ENCODE measurements at places on chromosomes 7 and 10. TPM values are rescaled to one million over a fixed set of nuclear protein-coding genes. Genes with fewer than 3 reads are reported as not detected.
A peak's percentile ranks its signal among the peaks of the same experiment; 100 is the strongest.

- DNase-seq, result no peak
These were observed 24.6 kb downstream of the ABRAXAS2 start for GRCh38 chr10:124826262-124826661.

DNA sequence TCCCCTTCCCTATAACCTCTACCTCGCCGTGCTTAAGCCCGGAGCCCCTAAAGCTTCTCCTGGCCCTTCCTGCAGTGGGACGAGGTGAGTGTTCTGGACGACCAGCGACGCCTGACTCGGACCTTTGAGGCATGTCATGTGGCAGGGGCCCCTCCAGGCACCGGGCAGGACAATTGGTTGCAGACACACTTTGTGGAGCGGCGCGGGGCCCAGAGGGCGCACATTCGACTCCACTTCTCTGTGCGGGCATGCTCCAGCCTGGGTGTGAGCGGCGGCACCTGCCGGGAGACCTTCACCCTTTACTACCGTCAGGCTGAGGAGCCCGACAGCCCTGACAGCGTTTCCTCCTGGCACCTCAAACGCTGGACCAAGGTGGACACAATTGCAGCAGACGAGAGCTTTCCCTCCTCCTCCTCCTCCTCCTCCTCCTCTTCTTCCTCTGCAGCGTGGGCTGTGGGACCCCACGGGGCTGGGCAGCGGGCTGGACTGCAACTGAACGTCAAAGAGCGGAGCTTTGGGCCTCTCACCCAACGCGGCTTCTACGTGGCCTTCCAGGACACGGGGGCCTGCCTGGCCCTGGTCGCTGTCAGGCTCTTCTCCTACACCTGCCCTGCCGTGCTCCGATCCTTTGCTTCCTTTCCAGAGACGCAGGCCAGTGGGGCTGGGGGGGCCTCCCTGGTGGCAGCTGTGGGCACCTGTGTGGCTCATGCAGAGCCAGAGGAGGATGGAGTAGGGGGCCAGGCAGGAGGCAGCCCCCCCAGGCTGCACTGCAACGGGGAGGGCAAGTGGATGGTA lies 9.2 kb downstream of the EPHB6 start:
- no peak for DNase-seq

DNA sequence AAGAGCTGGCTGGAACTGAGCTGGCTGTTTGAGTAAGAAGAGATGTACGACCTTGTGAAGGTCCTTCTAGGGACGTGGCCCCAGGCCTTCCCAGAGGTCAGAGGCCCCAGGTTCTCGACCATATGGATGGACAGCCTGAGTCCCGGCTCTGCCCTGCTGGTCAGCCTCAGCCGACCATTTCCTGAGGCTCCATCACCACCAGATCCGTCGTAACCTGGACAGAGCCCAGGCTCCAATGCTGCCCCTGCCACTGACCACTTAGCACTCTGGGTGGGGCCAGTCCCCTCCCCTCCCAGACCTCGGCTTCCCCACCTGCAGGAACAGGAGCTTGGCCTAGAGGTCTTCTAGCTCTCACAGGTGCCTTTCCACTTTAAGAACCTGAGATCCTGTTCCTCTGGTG lies 10.6 kb upstream of the INMT start:
- no peak for DNase-seq

GRCh38 chr7:44891372-44891771 lies 6.0 kb upstream of the PURB start:
- no peak for DNase-seq

DNA sequence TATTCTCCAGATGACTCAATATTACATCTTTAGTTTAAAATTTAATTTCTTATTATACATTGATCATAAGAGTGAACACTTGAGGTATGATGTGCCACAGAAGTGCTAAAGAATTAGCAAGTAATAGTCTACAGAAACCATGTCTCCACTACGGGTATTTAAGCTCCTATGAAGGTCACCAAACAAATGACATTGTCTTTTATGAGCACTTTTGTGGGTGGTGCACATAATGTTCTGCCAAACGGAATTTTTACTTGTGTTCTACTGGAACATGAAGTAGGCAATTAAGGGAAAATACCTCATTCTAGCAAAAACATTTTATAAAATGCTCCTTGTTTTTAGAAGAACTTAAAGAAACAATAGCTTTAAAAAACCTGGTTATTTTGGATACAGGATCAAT lies 27.4 kb upstream of the CUBN start:
- no peak for DNase-seq

Gene SPAM1
- total RNA-seq, result not detected

DNA sequence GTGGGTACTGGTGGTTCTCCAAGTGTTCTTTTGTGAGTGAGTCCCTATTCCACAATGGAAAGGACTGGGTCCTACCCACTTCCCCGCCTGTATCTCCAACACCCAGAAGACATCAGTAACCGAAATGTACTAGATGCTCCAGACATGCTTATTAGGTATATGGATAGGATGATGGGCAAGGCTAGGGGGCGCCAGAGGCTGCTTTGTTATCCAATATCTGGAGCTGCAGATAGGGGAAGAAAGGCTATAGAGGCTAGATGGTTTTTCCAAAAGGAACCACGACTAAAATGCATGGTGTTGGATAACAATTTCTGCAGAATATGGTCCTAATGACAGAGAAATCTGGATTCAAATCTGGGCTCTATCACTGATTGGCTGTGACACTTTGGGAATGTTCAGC lies 56.2 kb upstream of the TM9SF3 start:
- peak; percentile 23 for DNase-seq

- DNase-seq, result peak; percentile 50
These were observed 268.9 kb downstream of the ADK start for GRCh38 chr10:74419958-74420375.

GRCh38 chr10:114623661-114624294 lies 34.3 kb downstream of the ABLIM1 start:
- DNase-seq, result peak; percentile 85

- no peak for DNase-seq
These were observed 40.2 kb downstream of the FRMPD2 start for GRCh38 chr10:48234295-48234694.

Gene DLX5
- 1.3 TPM for total RNA-seq

Gene LRRC18
- 0.70 TPM for total RNA-seq

Gene IDI2
- total RNA-seq, result not detected

- DNase-seq, result no peak
These were observed 204.7 kb upstream of the ZNF32 start for GRCh38 chr10:43853369-43853768.

GRCh38 chr7:63900394-63901203 lies 98.0 kb upstream of the ZNF722 start:
- DNase-seq, result peak; percentile 5

DNA sequence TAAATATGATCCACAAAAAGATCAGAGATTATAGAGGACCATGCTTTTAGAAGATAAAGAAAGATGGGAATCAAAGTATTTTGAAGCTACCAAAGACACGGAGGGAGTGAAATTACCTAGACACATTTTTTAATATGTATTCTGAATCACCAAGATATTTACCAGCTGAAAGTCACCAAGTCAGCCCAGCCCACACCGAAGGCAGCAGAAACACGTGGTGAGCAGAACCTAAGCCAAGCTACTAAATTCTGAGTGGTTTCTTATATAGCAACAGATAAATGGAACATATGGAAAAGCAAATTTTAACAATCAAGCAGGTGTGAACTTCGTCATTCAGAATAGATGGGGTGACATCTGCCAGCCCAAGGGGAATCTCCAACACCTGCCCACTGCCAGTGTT lies 134.7 kb upstream of the AKR1E2 start:
- no peak for DNase-seq

Gene ABCA13
- total RNA-seq, result 1.7 TPM

DNA sequence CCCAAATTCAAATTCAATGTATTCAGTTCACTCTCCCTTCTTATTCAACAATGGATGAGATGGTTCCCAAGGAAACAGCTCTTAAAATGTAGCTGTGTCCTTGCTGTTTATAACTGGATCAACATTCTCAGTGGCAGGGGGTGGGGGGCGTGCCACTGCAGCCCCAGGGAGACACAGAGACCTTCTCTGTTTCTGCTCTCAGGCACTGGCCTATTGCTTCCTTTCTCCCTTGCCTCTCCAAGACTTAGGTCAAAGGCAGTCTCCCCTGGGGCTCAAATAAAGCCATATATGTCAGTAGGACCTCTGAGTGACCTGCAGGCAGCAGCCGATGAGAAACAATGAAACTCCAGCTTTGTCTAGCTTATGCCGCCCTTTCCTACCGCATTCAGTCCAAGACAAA lies 20.7 kb downstream of the VSTM4 start:
- no peak for DNase-seq

Gene ANKRD61
- 0.37 TPM for total RNA-seq

DNA sequence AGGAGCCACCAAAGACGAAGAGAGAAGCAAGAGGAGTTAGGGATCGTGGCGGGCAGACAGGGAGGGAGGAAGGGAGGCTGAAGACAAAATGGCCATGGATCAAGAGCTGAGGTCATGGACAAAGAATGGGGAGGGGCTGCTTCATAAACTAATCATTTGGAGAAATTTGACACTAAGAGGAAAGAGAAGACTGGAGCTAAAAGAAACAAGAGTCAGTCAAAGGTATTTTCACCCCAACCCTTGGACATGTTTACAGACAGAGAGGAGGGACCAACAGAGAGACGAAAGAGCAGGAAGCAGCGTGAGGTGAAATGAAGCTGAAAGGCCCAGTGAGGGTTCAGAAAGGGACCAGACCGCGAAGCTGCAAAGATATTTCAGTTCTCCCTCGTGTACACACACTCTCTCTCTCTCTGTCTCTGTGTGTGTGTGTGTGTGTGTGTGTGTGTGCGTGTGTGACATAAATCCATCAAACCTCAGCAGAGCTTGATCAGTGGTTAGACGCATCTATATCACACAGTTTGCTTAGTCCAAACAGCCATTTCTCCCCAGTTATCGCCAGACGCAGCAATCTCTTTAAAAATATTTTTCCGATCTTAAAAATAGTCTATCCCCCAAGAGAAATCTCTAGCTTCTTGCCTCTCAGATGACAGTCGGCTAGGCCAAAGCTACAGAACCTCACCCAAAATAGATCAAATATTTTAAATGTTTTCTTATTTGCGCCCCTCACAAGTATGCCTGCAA lies 12.5 kb upstream of the CALD1 start:
- DNase-seq, result peak; percentile 19

- DNase-seq, result no peak
These were observed 444.8 kb downstream of the AUTS2 start for GRCh38 chr7:70043015-70043538.

Gene SLC39A12
- not detected for total RNA-seq

DNA sequence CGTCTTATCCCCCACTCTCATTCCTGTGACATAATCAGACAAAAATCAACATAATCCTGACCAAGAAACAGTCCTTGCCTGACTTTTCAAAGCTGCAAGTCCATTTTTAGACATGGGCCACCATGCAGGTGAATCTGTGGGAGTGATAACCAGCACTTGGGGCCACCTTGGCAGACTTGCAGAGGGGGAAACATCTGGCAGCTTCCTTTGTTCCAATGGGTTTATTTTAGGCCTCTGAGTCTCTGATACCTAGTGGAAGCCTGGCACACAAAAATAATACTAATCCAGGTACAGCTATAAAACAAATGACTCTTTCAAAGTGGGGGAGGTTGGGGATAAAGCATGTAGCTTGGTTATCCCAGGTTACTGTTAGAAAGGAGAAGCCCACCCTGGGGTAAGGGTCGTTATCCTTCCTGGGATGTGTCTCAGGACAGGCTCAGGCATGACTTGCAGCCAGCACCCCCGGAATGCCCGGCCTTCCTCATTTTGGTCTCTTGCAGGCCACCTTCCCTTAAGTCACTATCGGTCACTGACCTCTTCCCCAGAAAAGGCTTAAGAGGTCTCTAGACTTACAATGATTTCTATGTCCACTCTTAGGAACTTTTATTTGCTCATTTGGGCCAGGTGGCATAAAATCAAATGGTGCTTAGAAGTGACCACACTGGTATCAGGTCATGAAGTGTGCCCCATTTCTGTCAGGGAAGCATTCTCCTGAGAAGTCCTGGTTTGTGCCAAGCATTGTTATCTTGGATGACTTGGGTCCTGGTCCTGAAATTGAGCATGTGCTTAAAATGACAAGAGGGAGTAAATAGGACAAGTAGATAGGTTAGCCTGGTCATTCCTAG lies 37.6 kb downstream of the EEPD1 start:
- no peak for DNase-seq

GRCh38 chr7:22109761-22110160 lies 164.1 kb upstream of the CDCA7L start:
- DNase-seq, result no peak

Gene SH2D4B
- total RNA-seq, result not detected

Gene ATG9B
- not detected for total RNA-seq

DNA sequence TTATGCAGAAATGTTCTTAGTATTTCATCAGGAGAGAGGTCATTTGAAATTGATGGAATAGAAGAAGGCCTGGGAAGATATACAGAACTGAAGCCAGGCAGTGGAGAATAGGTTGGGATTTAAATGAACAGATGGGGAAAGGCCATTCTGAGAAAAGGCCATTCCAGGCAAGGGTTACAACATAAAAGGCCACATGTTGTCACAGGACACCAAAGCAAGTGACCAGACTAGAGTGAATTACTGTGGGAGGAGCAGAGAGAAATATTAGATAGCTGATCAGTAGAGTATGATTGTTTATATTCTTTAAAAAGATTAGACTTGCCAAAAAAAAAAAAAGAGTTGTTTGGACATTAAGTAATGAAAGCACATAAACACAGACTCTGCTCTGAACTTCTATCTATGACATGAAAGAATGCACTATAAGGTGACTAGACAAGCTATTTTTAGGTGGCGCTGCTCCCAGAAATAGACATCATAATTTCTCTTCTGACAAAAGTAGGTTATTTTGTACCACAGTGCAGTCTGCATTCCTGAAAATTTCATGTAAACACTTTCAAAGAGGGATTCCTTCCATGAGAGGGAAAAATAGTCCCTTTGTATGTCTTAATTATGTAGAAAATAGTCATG lies 55.2 kb upstream of the DKK1 start:
- DNase-seq, result no peak

- no peak for DNase-seq
These were observed 17.5 kb downstream of the SUN1 start for GRCh38 chr7:849781-850180.

Gene VPS41
- total RNA-seq, result 19.9 TPM

DNA sequence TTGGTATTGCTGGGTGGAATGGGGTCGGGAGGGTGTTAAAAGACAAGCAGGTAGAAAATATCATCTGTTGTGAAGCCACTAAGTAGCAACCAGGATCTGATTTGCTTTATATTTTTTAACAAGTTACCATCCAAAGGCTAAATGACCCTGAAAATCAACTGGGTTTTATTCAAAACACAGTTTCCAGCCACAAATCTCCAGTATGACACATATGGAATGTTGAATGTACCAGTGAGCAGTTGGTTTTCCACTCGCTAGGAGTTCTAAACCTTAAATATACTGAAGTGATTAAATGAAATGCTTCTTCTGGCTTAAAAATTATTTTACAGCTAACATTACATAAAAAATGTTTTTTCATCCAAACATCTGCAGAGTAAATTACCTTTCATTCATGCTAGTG lies 112.5 kb downstream of the PDE1C start:
- DNase-seq, result no peak

DNA sequence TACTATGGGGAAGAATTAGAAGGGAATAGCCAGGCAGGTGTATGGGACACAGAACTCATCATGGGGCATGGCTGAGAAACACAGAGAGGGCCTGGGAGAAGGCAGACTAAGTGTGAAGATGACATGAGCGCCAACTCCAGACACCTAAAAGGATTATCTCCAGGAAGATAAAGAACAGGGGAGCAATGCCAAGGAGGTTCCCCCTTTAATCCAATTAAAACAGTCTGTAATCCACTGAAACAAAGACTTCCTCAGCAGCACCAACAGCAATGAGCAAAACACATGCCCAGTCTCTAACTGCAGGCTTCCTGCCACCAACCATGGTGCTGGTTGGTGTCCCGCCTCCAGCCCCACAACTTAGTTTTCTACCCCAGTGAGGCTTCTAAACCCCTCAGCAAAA lies 108.9 kb downstream of the GRID1 start:
- DNase-seq, result no peak

Gene ZNF727
- not detected for total RNA-seq

Gene SSC4D
- total RNA-seq, result 0.23 TPM

- DNase-seq, result no peak
These were observed 154.6 kb upstream of the TARP start for GRCh38 chr7:38428041-38428440.

Data from HT1080 (cell line).